Cortex of kidney (tissue), 1 donor: ENCODE measurements at places on chromosomes 2 and 18.

- DNase-seq: no peak
Observed at GRCh38 chr2:8622199-8622911, 59.5 kb upstream of the ID2 start.

DNA sequence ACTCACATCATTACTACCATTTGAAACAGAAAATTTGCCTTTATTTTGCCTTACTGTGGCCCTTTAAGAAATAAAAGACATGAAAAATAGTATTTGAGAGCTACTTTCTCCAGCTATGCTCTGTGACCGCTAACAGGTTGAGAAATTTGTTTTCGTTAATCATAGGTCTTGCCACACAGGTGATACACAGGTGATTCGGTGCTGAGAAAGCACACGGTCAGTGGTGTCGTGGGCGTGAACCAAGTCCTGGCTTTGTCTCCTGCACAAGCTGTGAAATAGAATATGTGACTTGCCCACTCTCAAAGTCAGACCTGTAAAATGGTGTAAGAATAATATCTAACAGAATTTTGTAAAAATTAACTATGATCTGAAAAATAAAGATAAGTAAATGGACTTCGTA is 155.3 kb upstream of the SLC39A10 start:
- no peak for DNase-seq

DNA sequence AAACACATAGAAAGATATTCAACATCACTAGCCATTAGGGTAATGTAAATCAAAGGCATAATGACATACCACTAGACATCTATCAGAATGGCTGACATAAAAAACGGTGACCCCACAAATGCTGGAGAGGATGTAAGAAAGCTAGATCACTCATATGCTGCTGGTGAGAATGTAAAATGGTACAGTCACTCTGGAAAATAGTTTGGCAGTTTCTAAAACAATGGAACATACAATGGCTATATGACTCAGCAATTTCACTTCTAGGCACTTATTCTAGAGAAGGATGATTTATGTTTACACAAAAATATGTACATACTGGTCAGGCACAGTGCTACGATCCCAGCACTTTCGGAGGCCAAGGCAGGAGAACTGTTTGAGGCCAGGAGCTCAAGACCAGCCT is 87.3 kb downstream of the COLEC12 start:
- DNase-seq: no peak

- DNase-seq: no peak
Observed at GRCh38 chr18:75206452-75207309, 2.3 kb downstream of the PTGR3 start.

- DNase-seq: no peak
Observed at GRCh38 chr2:109085912-109086742, 42.9 kb upstream of the SH3RF3 start.

GRCh38 chr2:226115102-226115831 is 684.4 kb downstream of the IRS1 start:
- DNase-seq: no peak

DNA sequence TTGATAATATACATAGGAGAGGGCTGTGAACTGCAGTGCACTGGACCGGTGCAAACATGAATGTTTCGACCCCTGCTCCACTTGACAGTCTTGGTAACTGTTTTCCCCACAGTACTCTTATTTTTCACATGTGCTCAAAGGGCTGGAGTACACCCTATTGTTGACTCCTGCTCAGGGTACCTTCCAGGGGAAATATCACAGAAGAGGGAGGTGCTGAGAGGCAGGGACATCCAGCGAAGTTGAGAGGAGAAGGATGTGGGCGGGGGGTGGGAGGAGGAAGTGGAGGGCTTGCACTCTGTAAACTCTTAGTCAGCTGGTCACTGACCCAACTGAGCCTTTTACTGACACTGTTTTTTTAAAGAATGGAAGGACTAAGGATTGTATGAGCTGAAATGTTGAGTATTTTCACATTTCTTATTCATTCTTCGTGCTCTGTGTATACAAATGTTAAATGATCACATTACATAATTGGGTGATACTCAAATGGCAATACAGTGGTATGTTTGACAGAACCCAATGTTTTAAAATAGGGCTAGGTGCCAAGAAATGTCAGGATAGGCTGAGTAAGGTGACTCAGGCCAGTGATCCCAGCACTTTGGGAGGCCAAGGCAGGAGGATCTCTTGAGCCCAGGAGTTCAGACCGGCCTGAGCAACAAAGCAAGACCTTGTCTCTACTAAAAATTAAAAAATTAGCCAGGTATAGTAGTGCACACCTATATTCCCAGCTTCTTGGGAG is 10.0 kb downstream of the INPP4A start:
- DNase-seq: no peak

DNA sequence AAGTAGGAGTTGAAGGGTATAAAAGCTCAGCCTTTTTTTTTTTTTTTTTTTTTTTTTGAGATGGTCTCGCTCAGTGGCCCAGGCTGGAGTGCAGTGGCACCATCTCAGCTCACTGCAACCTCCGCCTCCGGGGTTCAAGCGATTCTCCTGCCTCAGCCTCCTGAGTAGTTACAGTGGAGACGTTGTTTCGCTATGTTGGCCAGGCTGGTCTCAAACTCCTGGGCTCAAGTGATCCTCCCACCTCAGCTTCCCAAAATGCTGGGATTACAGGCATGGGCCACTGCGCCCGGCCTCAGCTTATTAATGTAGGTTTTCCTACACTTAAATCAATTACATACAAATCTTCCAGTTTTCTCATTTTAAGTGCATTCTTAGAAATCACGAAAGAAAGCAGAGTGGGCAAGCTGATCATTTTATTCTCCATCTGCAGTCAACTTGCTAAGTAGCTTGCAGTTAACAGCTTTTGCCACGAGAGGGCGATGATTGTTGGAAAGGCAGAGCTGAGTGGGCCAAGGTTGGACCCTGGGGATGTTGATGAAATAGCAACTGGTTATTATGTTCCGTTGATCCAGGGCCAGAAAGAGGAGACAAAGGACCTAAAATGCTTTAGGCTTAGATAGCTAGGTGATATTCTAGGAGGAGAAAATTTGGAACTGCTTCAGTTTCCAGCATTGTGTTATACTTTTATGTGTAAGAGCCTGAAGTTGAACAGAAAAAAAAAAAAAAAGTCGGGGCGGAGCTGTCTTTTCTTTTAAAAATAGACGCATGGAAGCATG is 234.4 kb upstream of the EPAS1 start:
- no peak for DNase-seq

DNA sequence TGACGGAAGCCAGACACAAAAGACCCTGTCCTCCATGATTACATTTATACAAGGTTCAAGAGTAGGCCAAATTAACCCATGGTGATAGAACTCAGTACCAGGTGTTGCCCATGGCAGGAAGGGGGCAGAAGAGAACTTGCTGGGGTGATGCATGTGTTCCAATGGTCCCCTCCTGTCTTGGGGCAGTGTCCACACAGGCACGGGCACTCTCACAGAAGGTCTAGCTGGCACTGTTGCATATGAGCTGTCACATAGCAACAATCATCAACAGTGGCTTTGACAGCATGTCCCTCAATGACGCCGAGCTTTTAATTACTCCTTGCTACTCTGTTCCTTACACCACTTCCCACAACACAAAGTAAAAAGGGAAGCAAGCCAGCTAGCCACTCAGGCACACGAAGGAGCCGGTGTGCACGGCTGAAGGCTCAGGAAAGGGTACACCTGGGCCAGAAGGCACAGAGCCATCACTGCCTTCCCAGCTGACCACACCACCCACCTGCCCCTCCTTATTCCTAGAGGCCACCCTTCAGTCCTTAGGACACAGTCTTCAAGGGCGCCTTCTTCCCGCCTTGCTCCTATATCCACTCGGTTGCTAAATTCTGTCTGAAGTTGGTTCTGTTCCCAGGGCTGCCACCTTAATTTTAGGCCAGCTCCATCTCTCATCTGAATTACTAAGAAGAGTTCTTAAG is 28.9 kb downstream of the RPL31 start:
- DNase-seq: no peak

GRCh38 chr2:182912518-182912915 is 46.1 kb upstream of the FRZB start:
- DNase-seq: no peak
